ENCODE measurements at places on chromosomes 2 and 18.

DNA sequence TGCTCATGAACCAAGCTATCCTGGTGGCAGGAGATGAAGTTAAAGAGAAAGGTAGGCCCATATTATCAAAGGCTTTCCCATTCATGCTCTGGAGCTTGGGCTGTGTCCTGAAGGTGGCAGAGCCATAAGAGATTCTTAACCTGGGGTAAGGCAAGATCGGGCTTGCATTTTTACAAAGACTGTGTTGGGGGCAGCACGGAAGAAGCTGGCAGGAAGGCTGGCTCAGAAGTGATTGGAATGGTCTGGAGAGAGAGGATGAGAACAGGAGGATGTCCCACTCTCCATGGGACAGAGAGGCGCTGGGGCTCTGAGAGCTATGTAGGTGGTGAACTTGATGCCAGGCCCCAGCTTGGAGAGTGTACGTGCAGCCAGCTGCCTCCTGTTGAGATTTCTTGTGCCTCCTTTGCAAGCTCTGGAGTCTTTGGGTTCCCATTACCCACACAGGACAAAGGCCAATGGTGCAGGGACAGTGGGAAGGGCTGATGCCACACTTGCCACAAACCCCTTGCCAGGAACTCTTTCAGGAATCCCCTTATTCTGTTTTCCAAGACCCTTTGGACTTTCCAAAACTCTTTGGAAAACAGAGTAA is 40.6 kb upstream of the FZD5 start:
- no peak for DNase-seq

GRCh38 chr2:88729061-88729745 is 37.7 kb downstream of the RPIA start:
- no peak for DNase-seq

DNA sequence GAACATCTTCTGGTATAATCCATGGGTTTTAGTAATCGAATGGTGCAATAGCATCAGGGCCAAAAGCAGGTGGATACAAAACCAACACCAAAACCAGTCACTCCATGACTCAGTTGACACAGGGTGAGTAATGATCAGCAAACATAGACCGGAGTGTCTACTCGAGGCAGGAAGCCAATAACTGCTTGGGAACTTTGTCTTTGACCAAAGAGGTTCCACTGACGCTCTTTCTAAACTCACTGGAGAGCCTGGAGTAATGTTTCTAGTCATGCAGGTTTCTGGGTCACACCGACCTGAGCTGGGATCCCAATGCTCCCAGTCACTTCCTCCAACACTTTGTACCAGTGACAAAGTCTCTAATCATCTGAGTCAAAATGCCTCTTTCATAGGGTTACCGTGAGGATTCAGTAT is 30.9 kb downstream of the MREG start:
- no peak for DNase-seq

DNA sequence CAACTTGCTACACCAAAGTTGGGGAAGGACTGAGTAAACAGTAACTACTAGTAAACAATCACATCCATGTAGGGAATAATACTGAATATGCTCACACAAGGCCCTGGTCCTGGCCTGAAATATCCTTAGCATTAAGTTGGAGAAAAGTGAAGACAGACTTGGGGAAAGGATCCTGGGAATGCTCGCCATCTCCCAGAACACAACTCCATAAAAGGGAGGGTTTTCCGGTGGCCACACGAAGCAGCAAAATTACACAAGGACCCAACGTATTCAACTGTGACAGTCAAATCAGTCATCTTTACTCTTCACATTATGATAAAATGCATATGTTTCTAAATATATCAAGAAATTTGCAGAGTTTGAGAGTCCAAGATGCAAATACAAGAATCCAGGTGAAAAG is 7.3 kb downstream of the NEMP2 start:
- DNase-seq: no peak

All from activated naive CD8-positive, alpha-beta T cell treated with anti-CD3 and anti-CD28 coated beads, Interleukin-2, amount 50 U/mL, for 16 hours (primary cell).